NCI-H510A treated with DMSO at 0.1 percent for 48 hours (cell line): ENCODE measurements at places on chromosomes 5 and 9.

- no peak for DNase-seq
These were observed 1464.7 kb downstream of the EFNA5 start for GRCh38 chr5:106205916-106206571.

- DNase-seq: no peak
These were observed 309.6 kb downstream of the MLLT3 start for GRCh38 chr9:20312732-20313131.

GRCh38 chr9:20632705-20633104 is 10.4 kb upstream of the MLLT3 start:
- no peak for DNase-seq

DNA sequence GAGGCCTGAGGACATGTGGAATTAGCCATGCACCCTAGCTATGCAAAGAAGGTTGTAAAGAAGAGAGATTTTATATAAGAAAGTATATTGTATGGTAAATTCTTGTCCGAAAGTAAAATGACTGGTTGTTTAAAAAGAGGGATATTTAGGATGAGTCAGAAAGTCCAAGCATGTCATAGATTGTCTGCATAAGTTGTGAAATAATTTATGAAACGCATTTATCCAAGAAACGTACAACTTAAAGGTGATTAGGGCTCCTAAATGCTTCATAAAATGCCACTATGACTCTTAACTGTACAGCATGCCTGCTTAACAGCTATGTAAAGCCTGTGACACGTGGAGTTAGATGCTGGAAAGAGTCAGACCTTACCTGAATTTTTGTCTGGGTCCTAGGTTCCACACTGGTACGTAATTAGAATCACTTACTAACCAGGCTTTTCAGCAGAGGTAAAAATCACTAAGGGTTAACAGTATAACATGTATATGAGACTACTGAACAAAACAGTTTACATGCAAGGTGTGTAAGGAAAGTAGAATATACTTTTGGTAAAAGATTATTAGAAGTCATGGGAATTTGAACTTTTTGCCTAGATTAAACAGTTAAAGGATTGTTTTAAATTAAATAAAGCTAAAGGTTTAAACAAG is 37.0 kb upstream of the ARL15 start:
- DNase-seq: peak; percentile 1

DNA sequence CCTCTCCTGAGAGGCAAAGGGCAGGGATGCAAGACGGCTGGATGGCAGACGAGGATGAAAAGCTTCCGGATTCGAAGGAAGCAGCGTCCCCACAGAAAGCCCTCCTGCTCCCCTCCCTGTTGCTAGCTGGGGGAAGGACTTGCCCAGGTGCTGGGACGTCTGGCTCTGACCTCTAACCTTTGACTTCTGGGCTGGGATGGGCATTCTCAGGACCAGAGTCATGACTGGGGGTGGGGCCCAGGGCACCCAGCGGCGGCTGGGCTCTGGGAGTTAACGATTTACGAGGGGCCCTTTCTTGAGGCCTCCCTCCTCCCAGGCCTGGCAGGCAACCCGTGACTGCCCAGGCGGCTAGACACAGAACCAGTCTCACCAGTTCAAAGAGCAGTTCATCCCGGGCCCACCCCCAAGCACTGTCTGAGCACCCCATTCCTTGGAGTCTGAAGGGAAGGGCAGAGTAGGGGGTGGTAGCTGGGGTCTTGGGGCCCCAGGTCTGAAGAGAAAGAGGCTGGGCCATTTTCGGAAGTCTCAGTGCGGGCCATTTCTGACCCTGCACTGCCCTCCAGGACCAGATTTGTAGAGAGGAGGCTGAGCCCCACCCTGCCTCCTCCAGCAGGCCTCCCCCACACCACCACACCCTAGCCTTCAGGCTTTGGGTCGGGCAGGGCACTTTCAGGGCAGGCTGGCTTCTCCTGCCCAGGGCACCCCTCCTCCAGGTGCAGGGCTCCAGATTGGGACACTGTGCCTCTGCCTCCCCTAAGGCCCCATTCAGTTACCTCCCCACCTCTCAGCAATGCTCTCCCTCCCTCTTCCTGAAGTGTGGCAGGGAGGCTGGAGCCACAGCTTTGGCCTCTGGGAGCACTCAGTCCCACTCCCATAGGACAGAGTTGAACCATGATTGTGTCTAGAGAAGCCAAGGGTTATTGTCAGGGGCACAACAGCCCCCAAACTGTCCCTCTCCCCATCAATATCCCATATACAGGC is 5.0 kb upstream of the CXXC5 start:
- DNase-seq: no peak

- DNase-seq: no peak
These were observed 480.3 kb upstream of the SEMA6A start for GRCh38 chr5:117054911-117055310.

- peak; percentile 47 for DNase-seq
These were observed 1.5 kb downstream of the SH3GLB2 start for GRCh38 chr9:129026442-129027223.

DNA sequence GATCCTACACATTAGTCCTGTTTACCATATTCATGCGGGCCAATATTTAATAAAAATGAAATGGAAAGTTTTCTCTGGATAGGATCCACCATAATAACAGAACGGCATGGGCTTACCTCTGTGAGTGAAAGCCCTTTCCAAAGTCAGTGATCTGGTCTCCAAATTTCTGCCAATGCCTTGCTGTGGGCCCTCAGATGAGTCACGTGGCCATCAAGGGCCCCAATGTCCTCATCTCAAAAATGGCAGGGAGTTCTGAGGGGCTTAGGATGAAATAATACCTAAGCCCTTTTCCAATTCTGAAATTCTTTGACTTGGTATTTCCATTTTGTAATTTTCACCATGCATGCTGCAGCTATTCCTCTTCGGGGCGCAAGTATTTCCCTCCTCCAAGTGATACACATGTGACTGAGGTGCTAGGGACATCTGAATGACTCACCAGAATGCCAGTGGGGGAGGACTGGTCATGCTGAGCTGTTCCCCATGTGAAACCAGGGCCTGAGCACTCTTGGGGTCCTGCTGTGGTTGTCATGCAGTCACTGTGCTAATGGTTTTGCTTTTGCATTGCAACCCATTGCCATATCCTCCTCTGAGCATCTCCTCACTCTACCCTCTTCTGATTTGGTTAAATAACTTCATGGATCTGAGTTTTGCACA is 35.0 kb downstream of the ITK start:
- no peak for DNase-seq

DNA sequence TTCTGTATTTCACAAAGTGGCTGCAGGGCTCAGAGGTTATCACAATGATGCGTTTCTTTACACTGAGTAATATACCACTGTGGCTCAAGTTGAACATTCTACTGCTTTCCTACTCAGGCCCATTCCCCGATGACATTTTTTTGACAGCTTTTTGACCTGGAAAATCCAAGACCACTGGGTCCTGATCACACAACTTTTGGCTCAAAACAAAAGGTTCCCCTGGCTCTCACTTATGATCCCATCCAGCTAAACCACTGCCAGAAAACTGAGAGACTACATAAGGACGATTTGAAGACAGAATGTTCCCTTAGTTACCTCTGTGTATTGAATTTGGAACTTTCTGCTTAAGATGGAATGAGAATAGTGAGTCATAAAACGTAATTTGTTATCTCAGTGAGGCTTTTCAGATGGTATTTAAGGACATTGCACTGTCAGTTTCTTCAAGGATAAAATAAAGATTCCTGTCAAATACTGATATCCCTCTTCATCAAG is 78.0 kb upstream of the FBXL7 start:
- no peak for DNase-seq

DNA sequence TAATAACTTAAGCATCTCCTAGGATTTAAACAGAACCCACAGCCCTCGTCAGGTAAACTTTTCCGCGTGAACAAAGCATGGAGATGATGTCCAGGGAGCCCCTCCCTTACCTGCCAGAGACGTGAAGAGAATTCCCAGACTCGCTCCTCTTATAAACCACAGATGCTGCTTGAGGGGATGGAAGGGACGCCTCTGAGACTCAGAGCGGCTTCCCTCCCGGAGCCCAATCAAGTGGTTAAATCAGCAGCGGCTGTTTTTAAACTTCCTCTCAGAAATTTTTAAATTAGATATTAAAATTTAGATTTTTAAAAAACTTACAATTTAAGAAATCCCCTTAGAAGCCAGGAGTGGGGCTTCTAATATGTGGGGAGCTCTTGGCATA is 71.8 kb downstream of the RAPGEF1 start:
- DNase-seq: no peak

GRCh38 chr9:3479514-3480352 is 46.1 kb downstream of the RFX3 start:
- DNase-seq: no peak

GRCh38 chr5:137960141-137960540 is 70.9 kb downstream of the PKD2L2 start:
- no peak for DNase-seq

DNA sequence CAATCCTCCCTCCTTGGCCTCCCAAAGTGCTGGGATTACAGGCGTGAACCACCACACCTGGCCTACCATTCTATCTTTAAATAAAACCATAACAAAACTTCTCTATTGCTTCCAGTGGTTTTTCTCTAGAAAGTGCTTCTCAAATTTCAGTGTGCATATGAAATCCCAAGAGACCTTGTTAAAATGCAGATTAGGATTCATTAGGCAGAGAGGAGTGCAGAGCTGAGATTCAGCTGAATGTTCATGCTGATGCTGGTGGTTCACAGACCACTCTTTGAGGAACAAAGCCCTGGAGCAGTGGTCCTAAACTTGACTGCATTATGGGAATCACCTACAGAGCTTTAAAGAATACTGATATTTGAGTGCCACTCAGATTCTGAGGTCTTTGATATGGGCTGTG is 28.2 kb downstream of the CARD6 start:
- DNase-seq: no peak

GRCh38 chr9:128550770-128551656 is 1.4 kb upstream of the SPTAN1 start:
- DNase-seq: peak; percentile 14

- DNase-seq: peak; percentile 69
These were observed 41.4 kb upstream of the LRRC14B start for GRCh38 chr5:149745-150485.

- DNase-seq: no peak
These were observed 63.7 kb upstream of the IER5L start for GRCh38 chr9:129241725-129242124.

DNA sequence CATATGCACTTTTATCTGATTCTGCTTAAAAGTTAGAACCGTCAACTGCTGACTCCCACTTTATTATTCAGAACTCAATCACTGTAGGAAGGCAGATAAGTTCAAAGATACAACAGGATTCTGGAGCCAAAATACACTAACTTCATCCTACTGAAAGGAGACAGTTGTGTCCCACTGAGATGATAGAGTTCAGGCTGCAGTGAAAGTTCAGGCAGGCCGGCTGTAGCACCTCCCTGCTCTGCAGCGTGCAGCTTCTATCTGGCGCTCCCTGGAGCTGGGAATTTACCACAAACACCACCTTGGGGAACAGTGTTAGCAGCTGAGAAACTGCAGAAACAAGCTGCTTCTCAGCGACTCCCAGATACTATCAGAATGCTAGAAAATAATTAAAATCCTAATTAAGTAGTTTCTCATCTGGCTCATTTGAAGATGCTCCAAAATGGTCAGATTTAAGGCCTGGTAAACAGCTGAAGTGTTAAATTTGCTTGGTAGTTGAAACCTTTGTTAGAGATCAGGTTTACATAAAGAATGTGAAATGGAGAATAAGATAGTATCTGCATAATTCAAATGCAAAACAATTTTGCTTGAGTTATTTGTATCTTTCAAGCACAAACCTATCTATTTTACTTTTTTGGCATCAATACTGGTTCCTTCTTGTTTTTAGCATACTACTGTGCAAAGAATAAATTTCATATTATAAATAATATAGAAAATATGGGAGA is 52.3 kb upstream of the CNTLN start:
- no peak for DNase-seq

GRCh38 chr5:83377131-83377865 is 94.2 kb upstream of the VCAN start:
- no peak for DNase-seq

DNA sequence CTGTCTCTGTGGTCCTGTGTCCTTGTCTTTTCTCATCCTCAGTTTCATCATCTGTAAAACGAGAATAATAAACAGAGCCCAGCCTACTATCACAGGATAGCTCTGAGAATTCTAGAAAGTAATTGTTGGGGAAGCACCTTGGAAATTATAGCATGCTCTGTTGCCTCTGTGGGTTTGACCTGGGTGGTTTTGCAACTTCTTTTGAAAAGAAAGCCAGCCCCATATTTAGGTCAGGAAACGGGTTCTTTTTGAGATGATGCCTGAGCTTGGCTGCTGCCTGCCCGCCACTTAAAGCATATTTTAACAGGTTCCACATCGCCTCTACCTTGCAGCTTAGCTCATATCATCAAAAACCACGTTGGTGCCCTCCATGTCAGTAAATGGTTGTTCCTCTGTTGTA is 111.1 kb downstream of the TLR4 start:
- DNase-seq: no peak

- no peak for DNase-seq
These were observed 144.9 kb downstream of the BARX1 start for GRCh38 chr9:93810028-93810971.

GRCh38 chr9:137634016-137634415 is 15.2 kb downstream of the EHMT1 start:
- no peak for DNase-seq

- no peak for DNase-seq
These were observed 27.5 kb downstream of the ADRB2 start for GRCh38 chr5:148853868-148854267.

DNA sequence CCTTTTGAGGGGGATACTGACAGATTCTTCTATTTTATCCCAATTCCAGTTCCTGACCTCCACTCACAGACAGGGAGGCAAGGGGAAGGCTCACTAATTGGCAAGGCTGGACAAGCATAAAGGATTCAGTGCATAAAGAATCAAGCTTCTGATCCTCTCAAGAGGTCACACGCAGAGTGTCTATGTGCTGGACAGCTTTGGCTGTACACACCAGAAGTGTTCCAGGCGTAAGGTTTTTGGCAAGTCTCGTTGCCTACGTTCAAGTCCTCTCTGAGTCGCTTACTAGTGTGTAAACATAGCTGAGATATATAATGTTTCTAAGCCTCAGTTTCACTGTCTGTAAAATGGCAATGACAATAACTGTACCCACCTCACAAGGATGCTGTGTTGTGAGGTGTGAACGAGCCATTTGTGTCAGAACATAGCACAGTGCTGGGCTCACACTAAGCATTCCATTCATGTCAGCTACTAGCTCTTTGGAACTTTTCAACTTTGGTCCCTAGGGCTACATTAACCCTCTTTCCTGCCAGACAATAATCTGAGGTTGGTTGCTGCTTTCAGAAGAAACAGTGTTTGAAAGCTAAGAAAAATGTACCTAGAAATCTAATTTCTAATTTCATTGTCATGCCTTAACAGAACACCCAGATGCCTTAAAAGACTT is 52.1 kb downstream of the PALM2AKAP2 start:
- no peak for DNase-seq

- peak; percentile 28 for DNase-seq
These were observed 10.6 kb upstream of the MARCHF3 start for GRCh38 chr5:127040796-127041520.

DNA sequence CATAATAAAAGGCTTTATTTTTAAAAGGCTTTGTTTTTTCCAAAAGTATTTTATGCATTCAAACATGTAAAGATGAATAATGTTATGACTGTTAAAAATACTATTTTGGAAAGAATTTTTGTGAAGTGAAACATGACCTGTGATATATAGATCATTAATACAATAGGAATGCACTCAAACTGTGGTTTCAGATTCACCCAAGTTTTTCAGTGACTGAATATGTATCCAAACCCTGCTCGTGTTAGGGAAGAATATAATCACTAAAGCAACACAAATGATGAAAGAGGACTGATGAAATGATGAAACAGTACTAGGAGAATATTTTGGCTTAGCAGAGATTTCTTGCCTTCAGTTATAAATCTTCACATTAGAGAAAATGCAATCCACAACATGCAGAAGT is 278.0 kb downstream of the ADAMTS6 start:
- no peak for DNase-seq
